Esophagus muscularis mucosa (tissue), 4 donors: ENCODE measurements at places on chromosomes 3 and 15.

- no peak for DNase-seq
Measured at GRCh38 chr15:56215769-56216168, 27.9 kb downstream of the RFX7 start.

DNA sequence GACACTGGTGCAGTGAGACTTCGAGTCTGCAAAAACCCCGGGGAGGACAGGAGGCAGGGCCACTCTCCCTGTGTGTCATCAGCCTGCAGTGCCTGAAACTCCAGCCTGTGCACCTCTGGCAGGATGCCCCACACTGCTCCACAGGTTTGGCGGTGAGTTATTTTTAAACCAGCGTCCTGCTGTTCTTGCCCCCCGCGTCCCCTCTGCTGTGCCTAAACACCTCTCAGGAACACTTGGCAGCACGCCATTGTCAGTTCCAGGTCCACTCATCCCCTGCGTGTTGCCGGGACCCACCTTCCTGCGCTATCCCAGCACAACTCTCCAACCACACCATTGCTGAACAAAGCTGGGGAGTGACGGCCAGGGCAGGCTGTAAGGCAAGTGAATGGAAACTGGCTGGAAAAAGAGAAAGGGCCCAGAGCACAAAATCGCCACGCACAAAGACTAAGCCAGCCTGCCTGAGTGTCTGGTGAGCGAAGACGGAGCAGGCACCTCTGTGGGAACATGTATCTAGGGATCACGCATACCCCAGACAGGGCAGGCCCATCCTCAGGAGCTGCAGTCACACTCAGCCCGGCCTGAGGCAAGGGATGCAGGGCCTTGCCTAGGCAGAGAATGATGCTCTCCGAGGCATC lies 3.1 kb upstream of the PLA2G4F start:
- DNase-seq: no peak

DNA sequence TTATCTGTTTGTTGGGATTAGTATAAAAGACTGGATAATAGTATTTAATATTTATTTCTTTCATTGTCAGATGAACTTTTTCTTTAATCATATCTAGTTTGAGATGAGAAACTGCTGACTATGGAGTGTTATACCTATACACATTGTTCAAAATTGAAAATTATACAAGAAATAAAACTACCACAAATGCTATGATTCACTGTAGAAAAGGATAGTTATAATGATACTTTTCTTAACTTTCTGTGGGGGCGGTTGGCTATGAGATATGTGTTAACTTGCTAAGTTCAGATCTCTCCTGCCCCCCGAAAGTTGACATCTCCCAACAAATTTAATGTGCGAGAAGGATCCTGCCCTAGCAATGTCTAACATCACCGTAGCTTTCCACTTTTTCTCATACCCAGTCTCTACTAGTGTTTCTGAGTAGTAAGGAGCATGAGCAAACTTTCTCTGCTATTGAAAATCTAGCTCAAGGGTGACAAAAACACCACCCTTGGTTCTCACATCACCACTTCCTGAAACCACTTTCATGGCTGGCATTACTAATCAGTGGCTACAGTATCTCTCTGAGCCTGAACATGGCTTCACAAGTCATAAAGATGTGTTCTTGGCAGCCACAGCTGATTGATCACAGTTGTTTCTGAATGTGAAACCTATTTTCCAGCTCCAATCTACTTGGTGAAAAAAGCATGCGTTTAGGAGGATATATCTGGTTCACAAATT lies 15.8 kb upstream of the SAMMSON start:
- DNase-seq: no peak

DNA sequence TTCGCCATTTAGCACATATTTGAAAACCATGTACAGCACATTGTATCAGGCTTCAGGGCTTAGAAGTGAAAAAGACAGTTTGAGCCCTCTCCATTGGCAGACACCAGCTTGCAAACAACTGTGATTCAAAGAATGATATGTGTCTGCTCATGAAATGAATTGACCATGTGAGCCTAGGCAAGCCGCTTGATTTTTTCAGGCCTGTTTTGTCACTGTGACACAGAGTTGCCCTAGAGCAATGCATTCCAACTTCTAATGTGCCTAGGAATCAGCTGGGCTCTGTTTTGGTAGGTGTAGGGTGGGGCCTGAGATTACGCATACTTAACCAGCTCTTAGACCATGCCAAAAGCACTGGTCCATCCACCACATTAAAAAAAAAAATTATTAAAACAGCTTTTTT lies 53.0 kb downstream of the ATP2C1 start:
- no peak for DNase-seq

DNA sequence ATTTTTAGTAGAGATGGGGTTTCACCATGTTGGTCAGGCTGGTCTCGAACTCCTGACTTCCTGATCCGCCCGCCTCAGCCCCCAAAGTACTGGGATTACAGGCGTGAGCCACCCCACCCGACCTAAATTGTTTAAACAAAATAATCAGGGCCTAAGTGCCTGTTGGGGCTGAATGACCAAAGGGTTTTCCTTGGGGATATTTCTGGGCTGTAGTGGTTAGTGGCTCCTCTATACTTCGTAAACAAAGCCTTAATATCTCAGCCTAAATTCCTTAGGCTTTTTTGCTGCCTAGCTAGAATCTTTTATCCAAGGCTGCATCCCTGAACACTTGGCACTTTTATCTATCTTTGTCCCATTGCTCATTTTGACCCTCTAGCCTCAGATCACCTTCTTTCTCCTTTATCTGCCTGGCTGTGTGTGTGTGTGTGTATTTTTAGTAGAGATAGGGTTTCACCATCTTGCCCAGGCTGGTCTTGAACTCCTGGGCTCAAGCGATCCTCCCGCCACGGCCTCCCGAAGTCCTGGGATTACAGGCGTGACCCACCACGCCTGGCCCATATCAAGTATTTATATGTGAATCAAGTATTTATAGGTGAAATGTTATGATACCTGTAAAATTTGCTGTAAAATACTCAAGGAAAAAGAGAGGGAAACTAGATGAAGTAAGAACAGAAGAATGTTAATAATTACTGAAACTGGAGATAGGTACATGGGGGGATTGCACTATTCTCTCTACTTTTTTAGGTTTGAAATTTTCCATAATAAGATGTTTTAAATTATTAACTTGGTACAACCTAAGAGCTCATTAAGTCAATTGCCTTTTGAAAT lies 1.8 kb downstream of the NUSAP1 start:
- no peak for DNase-seq

GRCh38 chr3:124529826-124530571 lies 200.3 kb upstream of the UMPS start:
- no peak for DNase-seq

DNA sequence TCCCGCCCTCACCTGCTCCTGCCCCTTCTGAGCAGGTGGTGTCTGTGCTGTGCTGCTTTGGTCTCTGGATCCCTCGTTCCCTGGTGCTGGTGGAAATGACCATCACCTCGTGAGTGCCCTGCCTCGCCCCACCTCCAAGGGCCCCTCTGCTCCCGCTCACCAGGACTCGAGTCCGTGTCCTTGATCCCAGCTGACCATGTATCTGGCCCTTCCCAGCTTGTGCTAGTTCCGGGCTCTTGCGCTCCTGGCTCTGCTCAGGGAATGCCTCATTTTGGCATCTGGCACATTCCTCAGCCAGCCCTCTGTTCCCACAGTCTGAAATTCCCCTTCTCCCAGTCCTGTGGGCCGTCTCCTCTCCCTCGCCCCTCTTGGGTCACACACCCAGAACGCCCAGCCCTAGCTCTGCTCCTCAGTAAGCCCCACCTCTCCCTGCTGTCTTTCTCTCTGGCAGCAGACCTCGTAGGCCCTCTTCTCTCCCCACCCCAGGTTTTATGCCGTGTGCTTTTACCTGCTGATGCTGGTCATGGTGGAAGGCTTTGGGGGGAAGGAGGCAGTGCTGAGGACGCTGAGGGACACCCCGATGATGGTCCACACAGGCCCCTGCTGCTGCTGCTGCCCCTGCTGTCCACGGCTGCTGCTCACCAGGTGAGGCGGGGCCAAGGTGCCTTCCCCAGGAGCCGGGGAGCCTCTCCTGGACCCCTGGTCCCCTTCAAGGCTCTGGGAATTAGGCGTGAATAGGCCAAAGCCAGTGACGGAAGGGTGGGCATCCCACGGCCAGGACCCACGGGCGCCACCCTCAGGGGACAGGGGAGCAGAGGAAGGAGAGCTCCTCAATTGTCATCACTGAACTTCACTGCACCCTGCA lies 11.5 kb downstream of the SLC51A start:
- no peak for DNase-seq

DNA sequence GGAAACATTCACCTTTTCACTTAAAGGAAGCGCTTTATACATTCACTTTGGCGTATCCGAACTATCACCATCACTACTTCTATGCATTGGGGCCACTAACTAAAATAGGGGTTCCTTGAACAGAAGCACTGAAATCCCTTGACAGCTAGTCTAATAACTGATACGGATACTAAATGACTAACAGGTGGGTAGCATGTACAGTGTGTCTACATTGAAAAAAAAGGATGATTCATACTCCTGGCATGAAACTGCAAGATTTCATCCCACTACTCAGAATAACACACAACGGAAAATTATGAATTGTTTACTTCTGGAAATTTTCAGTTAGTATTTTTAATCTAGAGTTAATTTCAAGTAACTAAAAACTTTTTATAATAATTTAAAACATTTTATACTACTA lies 96.7 kb downstream of the SMARCC1 start:
- DNase-seq: no peak

GRCh38 chr3:69324362-69325025 lies 61.4 kb downstream of the FRMD4B start:
- DNase-seq: no peak

GRCh38 chr15:26711445-26711844 lies 61.4 kb downstream of the GABRB3 start:
- DNase-seq: no peak

- no peak for DNase-seq
Measured at GRCh38 chr3:182384221-182384620, 409.1 kb upstream of the ATP11B start.
